C1 segment of cervical spinal cord (tissue), 14 donors: ENCODE measurements at places on chromosomes 4 and X.

DNA sequence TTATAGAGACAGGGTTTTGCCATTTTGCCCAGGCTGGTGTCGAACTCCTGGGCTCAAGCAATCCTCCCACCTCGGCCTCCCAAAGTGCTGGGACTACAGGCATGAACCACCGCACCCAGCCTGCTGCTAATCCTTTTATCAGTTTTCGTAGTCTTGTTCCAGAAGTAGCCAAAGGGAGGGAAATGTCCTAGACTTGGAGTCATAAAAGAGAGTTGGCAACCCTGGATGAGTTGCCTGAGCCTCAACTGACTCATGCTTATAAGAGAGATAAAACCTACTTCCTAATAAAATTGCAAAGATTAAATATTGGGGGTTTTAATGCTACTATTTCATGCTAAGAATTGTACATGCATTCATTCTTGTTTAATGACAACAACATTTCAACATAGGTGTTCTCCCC is 44.3 kb downstream of the CD40LG start:
- no peak for DNase-seq

DNA sequence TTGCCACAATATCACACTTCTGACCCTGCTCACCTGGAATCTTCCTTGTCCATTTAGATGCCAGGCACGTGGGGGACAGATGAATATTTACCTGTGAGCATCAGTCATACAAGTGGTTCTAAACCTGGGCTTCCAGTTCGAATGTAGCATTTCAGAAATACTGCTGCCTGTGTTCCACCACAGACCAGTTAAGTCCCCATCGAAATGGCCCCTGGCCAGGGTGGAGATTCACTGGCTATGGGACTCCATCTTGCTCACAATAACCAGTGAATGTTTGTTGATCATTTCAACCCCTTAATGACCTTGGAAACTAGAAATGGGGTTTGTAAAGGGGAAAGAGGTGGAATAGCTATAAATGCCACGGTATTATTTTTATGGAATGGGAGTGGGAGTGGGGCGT is 73.8 kb downstream of the CLDN34 start:
- DNase-seq, result no peak

- DNase-seq, result no peak
Measured at GRCh38 chr4:56979421-56980072, 851 bp downstream of the POLR2B start.

GRCh38 chrX:40424259-40424658 is 156.5 kb upstream of the ATP6AP2 start:
- DNase-seq, result no peak

- no peak for DNase-seq
Measured at GRCh38 chr4:1044469-1045192, 33.2 kb downstream of the FGFRL1 start.

GRCh38 chrX:9349572-9350494 is 115.0 kb upstream of the TBL1X start:
- DNase-seq, result no peak
